ENCODE measurements at places on chromosomes 5 and 9.

- no peak for DNase-seq
Measured at GRCh38 chr9:85876628-85877027, 64.3 kb upstream of the NAA35 start.

GRCh38 chr5:80920333-80920732, 39.8 kb upstream of the RASGRF2 start:
- no peak for DNase-seq

- no peak for DNase-seq
Measured at GRCh38 chr9:134225186-134225585, 60.8 kb upstream of the RNU6ATAC start.

- no peak for DNase-seq
Measured at GRCh38 chr9:84593352-84593751, 76.2 kb upstream of the NTRK2 start.

- no peak for DNase-seq
Measured at GRCh38 chr5:150140830-150141229, 14.8 kb downstream of the PDGFRB start.

GRCh38 chr9:118121361-118121760, 417.2 kb downstream of the TLR4 start:
- DNase-seq = no peak
